Stimulated activated CD4-positive, alpha-beta T cell treated with anti-CD3 and anti-CD28 coated beads, Interleukin-4, amount 100 ng/mL, for 4 hours (primary cell): ENCODE measurements at places on chromosomes 13 and 19.

GRCh38 chr13:27928353-27928804, 8.6 kb downstream of the PDX1 start:
- DNase-seq, result no peak

DNA sequence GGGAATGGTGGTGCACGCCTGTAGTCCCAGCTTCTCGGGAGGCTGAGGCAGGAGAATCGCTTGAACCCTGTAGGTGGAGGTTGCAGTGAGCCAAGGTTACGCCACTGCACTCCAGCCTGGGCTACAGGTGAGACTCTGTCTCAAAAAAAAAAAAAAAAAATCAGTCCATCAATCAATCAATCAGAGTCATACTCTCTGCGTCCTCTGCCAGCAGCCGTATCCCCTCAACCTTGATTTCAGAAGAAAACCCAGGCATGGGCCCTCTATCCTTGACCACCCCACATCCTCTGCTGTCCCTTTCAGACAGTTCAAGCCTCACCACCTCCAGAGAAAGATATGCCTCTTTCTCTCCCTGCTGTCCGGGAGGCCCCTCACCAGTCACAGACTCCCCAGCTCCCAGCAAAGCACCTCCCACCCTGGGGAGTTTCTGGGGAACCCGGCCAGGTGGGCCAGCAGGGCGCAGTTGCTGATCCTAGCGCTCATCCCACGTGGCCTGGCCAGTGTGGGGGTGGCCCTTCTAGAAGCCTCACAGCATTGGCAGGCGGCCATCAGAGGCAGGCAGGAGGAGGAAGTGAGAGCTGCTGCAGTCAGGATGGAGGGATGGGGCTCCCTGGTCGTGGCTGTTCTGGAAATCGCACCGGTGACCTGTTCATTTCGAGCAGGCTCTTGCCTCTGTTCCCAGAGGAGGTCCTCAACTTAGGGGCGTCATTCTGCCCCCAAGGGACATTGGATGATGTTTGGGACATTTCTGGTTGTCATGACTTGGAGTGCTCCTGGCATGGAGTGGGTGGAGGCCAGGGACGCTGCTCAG, 10.2 kb upstream of the JSRP1 start:
- no peak for DNase-seq

- DNase-seq, result no peak
Observed at GRCh38 chr13:93903909-93904308, 575.6 kb downstream of the DCT start.

- DNase-seq, result peak; percentile 64
Observed at GRCh38 chr19:10230861-10231611, at the start of gene S1PR2. Gene S1PR2 (minus strand): TSS chr19:10231331. CDS start chr19:10224905, 6,426 bp downstream.

DNA sequence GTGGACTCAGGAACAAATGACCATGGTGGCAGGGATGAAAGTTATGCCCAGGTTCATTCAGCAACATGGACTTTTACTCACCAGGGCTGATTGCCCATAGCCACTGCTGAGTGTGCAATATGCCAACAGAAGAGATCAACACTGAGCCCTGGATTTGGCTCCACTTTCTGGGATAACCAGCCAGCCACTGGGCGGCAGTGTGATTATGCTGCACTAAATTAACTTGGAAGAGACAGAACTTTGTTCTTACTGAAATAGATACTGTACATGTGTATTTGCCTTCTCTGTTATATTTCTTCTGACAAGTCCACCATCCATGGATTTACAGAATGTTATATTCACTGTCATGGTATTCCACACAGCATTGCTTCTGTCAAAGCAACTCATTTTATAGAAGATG, 257.4 kb downstream of the TDRD3 start:
- no peak for DNase-seq

DNA sequence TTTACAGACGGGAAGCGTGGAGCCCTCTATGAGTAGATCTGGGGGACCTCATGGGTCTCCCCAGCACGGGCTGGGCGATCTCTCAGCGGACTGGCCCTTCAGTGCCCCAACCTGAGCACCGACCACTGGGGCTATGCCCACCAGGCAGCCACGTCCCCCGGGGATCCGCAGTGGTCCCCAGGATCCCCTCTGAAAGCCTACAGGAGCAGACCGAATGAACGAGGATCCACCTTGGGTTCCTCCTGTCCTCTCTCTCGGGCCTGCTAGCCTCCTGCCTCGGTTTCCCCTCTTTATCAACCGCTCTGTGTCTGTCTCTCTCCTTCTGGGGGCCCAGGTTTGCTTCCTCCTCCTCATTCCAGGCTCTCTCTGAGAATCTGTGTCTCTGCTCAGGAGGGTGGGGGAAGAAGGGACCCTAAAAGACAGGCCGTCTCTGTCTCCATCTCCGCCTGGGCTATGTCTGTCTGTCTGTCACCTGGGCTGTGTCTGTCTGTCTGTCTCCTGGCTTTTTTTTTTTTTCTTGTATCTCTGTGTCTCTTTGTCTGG, 2.0 kb upstream of the MEIS3 start:
- DNase-seq, result no peak

GRCh38 chr13:49810567-49811526, 18.4 kb upstream of the KPNA3 start:
- DNase-seq, result no peak

DNA sequence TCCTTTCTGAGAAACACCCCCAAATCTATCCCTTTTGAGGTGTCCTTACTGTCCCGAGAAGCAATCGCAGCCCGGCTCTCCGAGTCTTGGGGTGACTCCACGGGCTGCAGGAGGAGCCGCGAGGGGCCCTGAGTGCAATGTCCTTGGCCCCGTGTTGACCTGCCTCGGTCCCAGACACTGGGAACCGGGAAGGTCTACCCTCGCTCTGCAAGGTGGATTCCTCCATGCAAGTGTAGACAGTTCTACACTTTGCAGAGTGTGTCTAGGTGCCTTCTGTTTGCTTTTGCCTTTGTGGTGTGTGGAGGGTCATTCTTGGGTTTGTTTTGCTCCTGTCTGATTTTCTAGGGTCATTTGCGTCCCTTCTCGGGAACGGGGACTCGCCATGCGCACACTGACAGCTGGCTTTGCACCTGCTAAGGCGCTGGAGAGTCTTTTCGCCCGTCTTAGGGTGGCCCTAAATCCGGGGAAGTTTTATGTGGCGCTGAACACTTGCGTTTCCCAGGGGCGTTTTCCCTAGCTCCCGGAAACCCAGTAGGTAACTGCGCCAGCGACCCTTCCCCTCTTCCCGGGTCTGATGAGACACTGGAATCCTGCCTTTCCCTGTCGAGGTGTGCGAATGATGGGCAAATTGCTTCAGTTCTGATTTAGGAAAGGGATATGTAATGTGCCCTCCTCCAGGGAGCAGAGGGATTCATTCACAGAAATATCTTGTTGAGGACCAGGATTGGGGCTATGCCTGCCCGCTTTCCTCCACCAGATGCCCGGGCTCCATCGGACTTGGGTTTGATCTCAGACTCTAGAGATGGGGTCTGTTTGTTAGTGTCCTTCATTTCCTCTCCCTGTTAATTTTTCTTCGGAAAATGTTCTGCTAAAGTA, 755 bp downstream of the SERTM1 start:
- DNase-seq, result no peak

DNA sequence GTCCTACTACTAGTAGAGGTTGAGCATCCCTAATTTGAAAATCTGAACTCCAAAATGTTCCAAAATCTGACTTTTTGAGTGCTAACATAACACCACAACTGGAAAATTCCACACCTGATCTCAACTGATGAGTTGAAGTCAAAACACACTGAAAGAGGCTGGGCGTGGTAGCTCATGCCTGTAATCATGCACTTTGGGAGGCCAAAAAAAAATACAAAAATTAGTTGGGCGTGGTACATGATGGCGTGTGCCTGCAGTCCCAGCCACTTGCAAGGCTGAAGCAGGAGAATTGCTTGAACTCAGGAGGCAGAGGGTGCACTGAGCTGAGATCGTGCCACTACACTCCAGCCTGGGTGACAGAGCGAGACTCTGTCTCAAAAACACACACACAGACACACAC, 29.9 kb downstream of the USP12 start:
- DNase-seq, result no peak

DNA sequence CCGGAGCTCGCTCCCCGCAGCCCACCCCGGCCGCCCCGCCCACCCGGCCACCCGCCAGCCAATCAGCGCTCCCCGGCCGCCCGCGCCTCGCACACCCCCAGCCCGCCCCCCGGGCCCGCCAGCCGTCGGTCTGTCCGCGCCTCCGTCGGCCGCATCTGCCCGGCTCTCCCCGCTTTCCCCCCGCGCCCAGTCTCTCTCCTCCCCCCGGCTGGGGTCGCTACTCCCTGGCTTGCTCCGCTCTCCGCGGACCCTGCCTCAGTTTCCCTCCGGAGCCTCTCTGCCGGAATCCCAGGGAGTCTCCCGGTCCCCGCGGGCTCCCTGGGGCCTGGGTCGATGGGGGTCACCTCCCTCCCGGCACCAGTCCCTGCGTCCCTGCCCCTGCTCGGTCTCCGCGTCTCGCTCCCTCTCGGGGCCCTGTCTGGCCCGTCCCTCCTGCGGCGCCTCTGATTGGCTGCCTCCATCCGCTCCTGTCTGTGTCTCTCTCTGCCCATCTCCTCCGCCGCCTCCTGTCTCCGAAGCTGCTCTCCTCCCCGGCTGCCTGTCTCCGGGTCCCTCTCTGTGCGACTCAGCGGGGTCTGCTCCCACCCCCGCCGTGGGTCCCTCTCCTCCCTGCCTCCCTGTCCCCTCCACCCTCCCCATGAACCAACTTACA, 484 bp downstream of the IL11 start:
- DNase-seq, result no peak

GRCh38 chr19:54616821-54617560, 13.3 kb upstream of the LILRB1 start:
- no peak for DNase-seq

- DNase-seq, result no peak
Observed at GRCh38 chr13:96779691-96780090, 214.6 kb downstream of the OXGR1 start.

DNA sequence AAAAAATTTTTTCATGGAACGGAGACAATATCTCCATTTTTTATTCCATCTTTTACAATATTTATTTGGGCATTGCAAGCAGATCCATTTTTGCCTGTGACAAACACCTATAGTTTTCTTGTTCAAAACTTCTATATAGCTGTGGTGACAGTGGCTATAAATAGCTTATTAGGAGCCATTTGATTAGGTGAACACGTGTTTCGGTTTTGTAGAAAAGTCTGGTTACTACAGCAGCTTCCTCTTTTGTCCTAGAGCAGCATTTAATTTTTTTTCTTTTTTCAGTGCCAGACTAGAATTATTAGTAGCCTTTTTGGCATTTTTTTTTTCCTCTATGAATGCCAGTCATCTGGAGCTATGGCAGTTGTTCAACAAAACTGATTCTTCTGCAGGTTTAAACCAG, 123.5 kb downstream of the RXFP2 start:
- no peak for DNase-seq

DNA sequence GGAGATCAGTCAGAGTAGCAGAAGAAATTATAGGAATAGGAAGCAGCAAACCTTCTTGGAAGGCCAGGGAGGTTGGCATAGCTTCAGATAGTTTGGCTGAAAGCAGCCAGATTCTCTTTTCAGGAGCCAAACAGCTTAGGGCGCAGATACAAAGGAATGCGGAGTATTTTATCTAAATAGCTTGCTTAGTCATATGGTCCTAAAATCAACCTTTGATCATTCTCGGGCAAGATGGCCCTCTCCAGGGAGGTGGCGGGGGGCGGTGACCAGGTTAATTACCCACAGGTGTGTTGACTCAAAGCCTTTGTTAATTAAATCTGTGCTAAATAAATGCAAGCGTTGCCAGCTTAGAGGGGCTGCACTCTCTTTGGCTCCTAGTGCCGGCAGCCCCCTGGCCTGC, 12.5 kb upstream of the NCR1 start:
- no peak for DNase-seq

- no peak for DNase-seq
Observed at GRCh38 chr19:38564981-38565690, 52.6 kb downstream of the MAP4K1 start.

DNA sequence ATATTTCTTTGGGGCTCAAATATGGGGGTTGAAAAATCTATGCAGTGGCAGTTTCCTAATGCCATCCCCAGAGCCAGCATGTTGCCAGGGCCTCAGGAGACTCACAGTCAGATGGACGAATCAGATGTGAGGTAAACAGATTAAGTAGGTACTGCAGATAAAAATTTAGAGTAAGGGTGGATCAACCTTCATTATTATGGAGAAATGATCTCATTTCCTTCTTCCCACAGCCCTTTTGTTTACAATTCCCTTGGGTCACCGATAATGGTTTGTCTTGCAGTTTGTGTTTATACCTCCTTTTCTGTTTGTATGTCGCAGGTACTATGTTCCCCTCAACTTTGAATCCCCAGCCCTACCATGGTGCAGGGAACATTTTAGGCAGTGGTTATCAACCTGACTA, 20.0 kb downstream of the DIAPH3 start:
- DNase-seq, result no peak

GRCh38 chr13:43666403-43666802, 120.4 kb downstream of the ENOX1 start:
- DNase-seq, result no peak

- no peak for DNase-seq
Observed at GRCh38 chr19:41998246-41999020, 4.4 kb upstream of the ATP1A3 start.

GRCh38 chr19:1747285-1748114, 5.8 kb upstream of the ONECUT3 start:
- peak; percentile 49 for DNase-seq

DNA sequence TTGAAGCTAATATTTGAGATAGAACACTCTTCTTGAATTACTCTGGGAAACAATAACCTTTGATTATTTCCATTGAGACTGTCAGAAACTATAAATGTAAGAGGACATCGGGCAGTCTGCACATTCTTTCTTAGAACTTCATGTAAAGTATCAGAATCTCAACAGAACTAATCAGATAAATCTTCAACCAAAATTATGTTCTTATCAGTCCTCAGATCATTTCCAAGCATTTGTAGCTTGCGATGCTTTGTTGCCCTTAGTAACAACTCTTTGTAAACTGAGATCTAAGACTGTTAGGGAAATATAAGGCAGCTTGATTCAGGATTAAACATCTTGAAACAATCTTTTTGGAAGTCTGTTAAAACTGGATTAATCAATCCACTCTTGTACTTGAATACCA, 70.3 kb downstream of the FNDC3A start:
- no peak for DNase-seq

- DNase-seq, result no peak
Observed at GRCh38 chr19:413756-414420, 4.9 kb upstream of the C2CD4C start.

DNA sequence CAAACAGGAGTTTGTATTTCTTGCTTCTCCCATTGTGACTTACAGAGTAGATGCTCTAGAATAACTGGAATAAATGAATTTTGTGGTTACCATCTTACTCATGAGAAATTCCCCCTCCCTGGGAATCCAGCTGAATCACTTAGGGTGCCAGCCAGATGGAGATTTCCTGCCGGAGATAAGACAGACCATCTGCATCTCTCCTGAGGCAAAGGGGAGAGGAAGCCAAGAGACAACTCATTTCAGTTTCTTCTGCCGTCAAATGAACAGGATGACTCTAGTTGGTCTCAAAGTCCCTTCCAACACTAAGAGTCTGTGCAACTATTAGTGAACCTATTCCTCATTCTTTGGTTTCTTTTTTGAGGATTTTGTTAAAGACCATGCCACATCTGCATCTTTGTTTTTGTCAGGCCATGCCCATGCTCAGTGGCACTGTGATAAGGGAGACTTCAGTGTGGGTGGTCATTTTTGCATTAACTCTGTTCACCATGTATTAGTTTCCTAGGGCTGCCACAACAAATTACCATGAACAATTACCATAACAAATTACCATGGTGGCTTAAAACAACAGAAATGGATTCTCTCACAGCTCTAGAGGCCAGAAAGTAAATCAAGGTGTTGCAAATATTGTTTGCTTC, 112.8 kb downstream of the NDFIP2 start:
- DNase-seq, result no peak
